ENCODE measurements at places on chromosomes 2 and 18.

DNA sequence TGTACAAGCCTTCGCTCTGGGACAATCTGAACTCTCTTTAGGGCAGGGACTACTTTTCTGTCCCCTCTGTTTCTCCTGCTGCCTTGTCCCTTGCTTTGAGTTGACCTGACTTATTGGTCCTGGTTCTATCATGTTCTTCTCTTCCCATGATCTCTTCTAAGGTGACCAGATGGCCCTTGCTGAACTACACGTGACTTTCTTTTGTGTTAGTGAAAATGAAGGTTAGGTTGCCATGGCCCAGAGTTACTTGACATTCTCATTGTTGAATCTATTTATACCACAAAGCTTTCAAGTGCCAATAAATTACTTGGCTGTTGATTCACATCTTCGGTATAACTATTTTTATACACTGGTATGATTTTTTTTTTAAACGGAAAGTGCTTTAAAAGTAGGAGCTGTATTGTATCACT lies 24.4 kb downstream of the MRPL33 start:
- no peak for DNase-seq

GRCh38 chr18:54278615-54279014 lies 9.3 kb downstream of the POLI start:
- no peak for DNase-seq

- no peak for DNase-seq
These were observed 25.1 kb downstream of the FBXO48 start for GRCh38 chr2:68441994-68442322.

DNA sequence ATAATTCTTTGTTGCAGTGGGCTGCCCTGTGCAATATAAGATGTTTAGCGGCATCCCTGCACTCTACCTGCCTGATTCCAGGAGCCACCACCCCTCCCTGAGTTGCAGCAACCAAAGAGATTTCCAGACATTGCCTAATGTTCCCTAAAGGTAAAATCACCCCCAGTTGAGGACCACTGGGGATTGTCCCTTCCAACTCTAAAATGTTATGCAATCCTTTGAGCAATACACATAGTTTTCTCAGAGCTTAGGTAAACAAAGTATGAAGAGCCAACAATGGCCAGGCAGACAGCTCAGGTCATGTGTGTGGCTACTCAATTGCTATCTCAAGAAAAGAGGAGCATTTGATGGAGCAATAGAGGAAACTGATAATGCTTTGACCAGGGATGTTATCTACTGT lies 87.0 kb downstream of the XDH start:
- no peak for DNase-seq

- no peak for DNase-seq
These were observed 443.8 kb upstream of the CDH20 start for GRCh38 chr18:60889442-60889841.

DNA sequence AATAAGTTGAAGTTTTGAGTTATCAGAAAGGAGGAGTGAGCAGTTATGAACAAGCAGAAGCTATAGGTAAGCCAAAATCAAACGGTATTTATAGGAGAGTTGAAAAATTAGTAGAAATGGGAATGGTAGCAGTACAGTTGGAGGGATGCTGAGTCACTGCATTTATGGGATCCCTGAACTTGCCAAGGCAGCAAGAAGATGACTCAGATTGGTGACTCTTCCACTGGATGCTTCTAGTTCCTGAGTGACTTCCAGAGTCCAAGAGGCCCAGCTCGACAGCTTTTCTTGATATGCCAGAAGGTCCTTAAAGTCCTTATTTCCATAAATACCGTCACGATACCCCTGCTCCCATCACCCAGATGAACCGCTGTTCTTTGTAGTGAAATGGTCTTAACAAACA lies 31.1 kb upstream of the ACTR3 start:
- no peak for DNase-seq

DNA sequence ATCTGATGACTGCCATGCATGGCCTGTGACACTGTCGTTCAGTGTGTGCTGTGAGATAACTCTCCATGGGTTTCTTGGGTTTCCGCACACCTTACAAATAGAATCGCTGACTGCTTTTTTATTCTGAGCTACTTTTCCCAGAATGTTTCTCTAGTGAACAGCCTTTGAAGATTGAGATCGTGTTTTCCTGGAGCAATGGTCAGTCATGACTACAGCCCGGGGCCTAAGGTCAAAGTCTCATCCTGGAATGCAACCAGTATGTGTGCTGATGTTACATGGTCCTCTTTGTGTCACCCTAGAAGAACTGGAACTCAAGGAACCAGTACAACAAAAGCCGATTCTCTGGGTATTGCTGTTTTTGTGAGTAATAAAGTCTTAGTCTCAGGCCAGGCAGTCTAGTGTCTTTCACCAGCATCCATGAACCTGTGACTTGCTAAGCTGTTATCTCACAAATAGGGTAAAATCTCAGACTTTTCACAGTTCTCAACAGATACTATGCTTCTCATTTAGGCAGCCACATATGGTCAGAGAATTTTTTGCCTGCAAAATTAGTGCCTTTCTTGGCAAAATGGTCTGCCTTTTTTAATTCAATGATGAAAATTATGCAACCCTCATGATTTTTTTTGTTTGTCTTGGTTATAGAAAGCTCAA lies 124.9 kb upstream of the PIEZO2 start:
- DNase-seq: no peak
